ENCODE measurements at places on chromosomes 5 and 9. TPM values are rescaled to one million over a fixed set of nuclear protein-coding genes. Genes with fewer than 3 reads are reported as not detected.

DNA sequence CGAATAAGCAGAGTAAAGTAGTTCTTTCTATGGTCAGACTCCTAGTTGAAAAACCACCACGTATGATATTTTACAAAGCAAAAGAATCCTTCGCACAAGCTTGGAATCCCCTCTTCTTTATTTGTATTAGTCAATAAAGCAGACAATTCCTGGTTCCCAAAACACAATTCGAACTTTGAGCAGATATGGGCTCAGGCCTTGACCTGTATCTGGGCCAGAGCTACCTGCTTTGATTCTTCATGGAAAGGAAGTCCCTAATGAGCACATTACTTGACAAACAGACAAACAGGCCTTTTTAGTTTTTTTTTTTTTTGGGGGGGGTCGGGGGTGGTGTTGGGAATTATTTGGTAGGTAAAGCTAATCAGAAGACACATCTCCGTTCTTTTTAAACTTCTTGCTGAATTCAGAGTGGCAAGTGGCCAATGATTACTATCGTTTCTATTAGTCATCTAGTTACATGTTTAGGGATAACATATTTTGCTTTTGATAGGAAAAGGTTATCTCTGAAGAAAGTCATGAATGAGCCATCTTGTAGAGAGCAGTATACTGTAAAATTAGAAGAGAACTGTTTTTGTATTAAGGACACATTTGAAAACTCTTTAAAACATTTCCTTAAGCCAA lies 116.6 kb upstream of the HMHB1 start:
- DNase-seq: no peak

- no peak for DNase-seq
Observed at GRCh38 chr9:3401221-3401954, 124.4 kb downstream of the RFX3 start.

DNA sequence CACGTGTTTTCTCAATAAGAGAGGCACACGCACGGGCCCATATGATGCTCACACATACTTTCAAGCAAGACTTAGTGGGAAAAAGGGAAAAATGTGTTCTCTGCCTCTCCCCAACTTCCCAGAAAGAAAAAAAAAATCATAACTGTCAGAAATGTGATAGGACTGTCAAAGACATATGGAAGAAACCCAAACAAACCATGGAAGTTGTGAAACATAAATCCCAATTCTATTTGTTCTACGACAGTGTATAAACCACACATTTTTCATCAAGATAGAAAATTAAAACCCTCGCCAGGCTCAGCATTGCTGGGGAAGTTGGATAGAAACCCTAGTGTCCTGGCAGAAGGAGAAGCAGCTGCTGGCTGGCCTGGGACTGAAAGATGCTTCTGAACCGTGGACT lies 211.9 kb downstream of the PAX5 start:
- no peak for DNase-seq

- no peak for DNase-seq
Observed at GRCh38 chr9:88932766-88933165, 58.5 kb upstream of the S1PR3 start.

DNA sequence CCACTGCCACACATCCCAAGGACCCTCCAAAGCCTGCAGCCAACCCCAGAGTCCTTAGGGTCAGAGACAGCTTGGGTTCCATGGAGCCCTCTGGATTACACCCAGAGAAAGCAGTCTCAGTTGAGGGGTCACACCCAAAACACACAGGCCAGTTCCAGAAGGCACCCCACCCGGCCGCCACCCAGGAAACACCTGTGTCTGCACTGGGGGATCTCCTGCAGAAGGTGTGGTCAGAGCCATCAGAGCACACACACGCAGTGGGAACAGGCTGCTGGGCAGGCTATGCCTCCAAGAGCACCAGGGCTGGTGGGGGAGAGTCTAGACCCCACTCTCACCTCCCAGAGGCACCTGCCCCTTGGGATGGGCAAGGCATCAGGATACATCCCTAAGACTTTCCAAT lies 27.3 kb downstream of the NIPAL4 start:
- no peak for DNase-seq

- no peak for DNase-seq
Observed at GRCh38 chr5:158921441-158922262, 178.1 kb downstream of the EBF1 start.

DNA sequence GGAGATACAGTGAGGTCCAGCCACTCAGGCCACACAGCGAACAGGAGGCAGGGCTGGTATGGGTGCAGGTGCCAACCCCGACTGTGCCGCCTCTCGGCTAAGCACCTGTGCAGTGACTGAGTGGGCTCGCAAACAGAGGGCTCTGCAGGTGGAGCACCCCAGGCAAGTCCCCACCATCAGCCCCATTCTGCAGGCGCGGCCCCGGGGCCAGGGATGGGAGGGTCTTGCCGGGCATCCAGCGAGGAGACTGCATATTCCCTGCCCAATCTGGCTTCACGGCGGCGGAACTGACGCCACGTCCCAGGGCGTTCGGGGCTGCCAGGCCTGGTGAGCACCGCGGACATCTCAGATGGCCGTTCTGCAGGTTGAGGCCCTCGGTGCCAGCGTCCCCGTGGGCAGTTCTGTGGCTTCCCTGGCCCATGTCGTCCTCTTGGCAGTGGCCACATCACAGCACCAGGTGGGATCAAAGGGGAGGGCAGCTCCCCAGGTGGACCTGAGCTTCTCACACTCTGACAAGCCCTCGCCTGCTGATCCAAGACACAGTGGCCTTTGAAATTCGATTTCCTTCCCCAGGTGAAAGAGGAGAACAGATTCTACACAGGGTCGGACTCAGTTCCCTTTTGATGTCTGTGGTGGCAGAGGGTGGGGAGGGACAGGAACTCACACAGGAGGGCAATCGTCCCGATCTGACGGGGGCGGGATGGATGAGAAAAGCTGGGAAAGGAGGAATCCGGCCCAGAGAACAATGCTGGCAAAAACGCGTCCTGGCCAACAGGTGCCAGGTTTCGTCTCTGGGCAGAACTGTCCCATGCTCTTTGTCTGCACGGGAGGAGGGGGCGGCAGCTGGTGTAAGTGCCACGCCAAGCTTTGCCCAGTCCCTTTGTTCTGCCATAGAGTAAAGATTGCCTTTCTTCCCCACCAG lies 18.8 kb downstream of the DBH start:
- no peak for DNase-seq

- peak; percentile 70 for DNase-seq
Observed at GRCh38 chr5:128965011-128965637, at the start of gene SLC27A6. SLC27A6 (plus strand) TSS chr5:128965488; CDS start chr5:128966138, 650 bp downstream.

- no peak for DNase-seq
Observed at GRCh38 chr9:130448771-130449603, 4.2 kb downstream of the ASS1 start.

GRCh38 chr5:10836986-10837385 lies 76.0 kb upstream of the DAP start:
- DNase-seq: no peak

GRCh38 chr9:35226651-35227050 lies 64.8 kb downstream of the UNC13B start:
- no peak for DNase-seq

GRCh38 chr9:18595597-18595996 lies 121.6 kb downstream of the ADAMTSL1 start:
- DNase-seq: no peak

DNA sequence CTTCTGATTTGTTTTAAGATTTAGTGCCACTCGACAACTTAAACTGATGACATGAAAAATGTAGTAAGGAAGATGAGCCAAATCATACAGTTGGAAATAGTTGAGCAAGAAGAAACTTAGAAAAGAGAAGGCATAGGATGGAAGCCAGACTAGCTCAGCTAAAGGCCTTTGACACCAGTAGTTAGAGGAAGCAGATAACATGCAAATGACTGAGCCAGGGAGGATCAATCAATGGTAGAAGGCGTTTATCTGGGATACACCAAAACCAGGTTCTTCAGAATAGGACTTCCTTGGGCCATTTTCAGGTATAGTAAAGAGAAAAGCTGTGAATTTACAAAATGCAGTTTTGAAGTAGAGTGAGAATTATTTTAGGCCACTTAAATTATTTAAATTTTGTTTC lies 3.2 kb downstream of the TDRD7 start:
- no peak for DNase-seq

GRCh38 chr9:91682806-91683205 lies 259.2 kb upstream of the NFIL3 start:
- no peak for DNase-seq

- no peak for DNase-seq
Observed at GRCh38 chr9:97501177-97501971, at the start of gene TMOD1. TMOD1 (plus strand) TSS chr9:97501666; CDS start chr9:97524189, 22,523 bp downstream.

DNA sequence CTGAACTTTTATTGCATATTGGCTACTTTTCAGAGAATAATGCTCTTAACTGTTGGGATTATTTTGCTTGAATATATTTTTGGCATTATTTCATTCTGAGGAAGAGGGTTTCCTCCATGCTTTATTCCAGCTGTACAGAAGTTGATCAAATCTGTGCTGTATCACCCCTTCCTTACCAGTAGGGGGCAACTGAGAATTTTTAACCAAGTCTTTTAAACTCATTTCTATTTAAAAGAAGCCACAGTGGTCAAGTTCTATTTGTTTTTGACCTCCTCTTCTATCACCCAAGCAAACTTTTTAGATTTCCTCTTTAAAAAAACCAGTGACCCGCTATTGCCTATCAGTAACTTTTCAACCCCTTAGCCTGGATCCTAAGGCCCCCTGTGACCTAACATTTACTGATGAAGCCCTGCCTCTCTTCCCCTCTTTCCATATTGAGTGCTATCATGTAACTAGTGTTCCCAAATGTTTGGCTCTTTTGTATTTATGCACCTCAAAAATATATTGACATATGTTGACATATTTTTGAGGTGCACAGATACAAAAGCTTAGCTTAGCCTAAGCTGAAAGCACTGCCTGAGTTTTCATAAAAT lies 80.6 kb downstream of the FBXO4 start:
- no peak for DNase-seq

DNA sequence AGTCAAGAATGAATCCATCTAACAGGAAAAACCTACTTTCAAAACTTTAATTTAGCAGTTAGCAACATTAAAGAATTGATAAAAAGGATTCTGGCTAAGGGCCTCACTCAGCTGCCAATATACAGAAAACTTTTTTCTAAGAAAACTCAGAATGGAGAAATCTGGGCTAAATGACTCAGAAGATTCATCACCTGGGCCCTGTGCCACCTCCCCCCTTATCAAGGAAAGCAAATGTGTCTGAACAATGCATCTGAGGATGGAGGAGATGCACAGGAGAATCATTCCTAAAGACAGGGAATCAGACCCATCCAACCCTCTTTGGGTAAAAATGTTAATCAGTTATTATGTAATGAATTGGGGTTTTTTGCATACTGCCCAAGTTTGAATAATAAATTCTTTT lies 592.0 kb upstream of the DMAC1 start:
- no peak for DNase-seq

DNA sequence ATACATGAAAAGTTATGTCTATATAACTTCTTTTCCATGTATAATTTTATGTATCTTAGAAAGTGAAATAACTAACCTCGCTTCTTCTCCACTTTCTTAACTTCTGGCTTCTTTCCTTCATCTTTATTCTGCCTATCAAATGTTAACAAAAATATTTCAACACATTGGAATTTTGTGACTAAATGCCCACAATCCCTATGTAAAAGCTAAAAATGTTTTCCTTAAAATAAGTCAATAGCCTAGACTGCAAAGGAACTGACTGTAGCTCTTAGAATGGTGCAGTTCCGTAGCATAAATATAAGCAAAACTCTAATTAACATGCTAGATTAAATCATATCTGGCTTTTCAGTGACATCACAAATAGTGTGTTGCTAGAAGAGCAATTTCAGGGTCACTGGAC lies 40.9 kb downstream of the PSIP1 start:
- no peak for DNase-seq

- DNase-seq: no peak
Observed at GRCh38 chr5:115838885-115839518, 2.4 kb downstream of the ATG12 start.

- peak; percentile 16 for DNase-seq
Observed at GRCh38 chr9:69147041-69147834, 26.8 kb upstream of the TJP2 start.

DNA sequence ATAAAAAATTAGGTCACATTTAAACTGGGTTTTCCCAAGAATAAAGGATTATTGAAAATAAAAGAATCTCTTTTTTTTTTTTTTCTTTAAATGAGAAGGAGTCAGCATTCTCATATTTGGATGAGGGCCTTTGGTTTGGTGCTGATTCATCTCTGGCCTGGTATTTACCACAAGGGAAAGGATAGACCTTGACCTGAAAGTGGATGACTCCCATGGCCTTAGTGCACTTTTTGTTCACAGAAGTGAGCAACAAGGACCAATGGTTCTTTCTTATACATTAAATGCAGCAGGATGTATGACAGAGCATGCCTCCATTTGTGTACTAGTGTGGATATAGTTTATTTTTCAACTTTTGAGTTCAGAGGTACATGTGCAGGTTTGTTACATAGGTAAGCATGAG lies 6.9 kb downstream of the YTHDC2 start:
- no peak for DNase-seq

- DNase-seq: no peak
Observed at GRCh38 chr9:28320616-28321015, 747.3 kb upstream of the C9orf72 start.

GRCh38 chr5:121182788-121183490 lies 668.7 kb upstream of the FTMT start:
- no peak for DNase-seq

DNA sequence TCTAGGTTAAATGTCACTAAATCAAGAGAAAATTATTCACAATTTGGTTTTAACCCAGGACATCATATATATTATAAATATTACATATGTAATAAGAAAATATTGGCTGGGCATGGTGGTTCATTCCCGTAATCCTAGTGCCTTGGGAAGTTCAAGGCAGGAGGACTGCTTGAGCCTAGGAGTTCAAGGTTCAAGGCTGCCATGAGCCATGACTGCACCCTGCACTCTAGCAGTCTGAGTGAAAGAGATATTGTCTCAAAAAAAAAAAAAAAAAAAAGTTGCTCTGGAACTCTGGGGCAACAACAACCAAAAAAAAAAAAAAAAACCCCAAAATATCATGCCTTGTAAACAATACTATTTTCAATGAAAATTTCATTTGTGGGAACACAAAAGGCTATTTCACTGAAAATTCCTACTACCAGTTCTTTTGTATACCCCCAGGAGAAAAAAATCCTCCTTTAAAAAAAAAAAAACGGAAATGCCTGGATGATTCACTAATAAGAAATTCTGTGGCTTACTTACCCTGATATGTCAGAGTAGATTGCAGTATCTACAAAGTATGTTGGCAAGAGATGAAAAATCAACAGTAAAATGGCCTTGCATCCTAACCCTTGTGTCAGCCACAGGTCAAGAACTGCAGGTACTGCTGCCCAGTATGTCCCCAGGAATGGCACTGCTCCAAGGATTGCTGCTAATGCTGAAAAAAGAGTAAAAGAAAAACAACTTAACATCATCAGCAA lies 22.6 kb upstream of the CTNNAL1 start:
- no peak for DNase-seq

GRCh38 chr5:93676704-93677103 lies 64.7 kb downstream of the POU5F2 start:
- no peak for DNase-seq

SCGB3A2 gene
- 1.4 TPM for total RNA-seq

PCDHGB1 gene
- 1.8 TPM for total RNA-seq

GOLM1 gene
- total RNA-seq: 149 TPM

RALGPS1 gene
- total RNA-seq: 16.7 TPM

UHRF2 gene
- 42.3 TPM for total RNA-seq

HRCT1 gene
- total RNA-seq: 0.40 TPM

OR1Q1 gene
- not detected for total RNA-seq

SLC46A2 gene
- total RNA-seq: 0.14 TPM

SLC6A7 gene
- 0.38 TPM for total RNA-seq
